ENCODE measurements at places on chromosomes 3 and 15. TPM values are rescaled to one million over a fixed set of nuclear protein-coding genes. Genes with fewer than 3 reads are reported as not detected.
A peak's percentile ranks its signal among the peaks of the same experiment; 100 is the strongest.

The STAC gene
- not detected for total RNA-seq

The ZNF80 gene
- 0.47 TPM for total RNA-seq

The ABHD10 gene
- 26.0 TPM for total RNA-seq

GRCh38 chr3:11733914-11734313, 90.2 kb upstream of the VGLL4 start:
- no peak overlapping the region for H3K27ac ChIP-seq
- no peak overlapping the region for H3K4me3 ChIP-seq
- H3K36me3 ChIP-seq, result no peaks in the 10 kb centered on the region
- DNase-seq, result no peak

DNA sequence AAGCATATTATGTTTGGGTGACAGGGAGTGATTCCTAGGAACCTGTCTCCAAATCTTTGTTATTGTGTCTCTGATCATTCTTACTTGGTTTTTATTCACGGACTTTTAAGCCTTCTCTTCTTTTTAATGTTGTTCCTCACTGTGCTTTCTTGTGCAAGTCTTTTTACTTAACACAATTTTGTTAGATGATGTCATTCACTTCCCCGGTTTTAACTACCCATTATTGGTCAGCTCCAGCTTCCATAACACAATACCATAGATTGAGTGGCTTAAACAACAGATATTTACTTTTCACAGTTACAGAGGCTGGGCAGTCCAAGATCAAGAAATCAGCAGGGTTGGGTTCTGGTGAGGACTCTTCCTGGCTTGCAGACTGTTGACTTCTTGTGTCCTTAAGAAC, 436.3 kb upstream of the CBLB start:
- DNase-seq, result no peak
- H3K27ac ChIP-seq, result no peak overlapping the region
- H3K36me3 ChIP-seq, result no peaks in the 10 kb centered on the region
- H3K4me3 ChIP-seq, result no peak overlapping the region
- no peaks in the 10 kb centered on the region for H3K4me1 ChIP-seq

- no peaks in the 10 kb centered on the region for H3K36me3 ChIP-seq
- no peak for DNase-seq
- no peak overlapping the region for H3K4me3 ChIP-seq
- no peaks in the 10 kb centered on the region for H3K4me1 ChIP-seq
- no peak overlapping the region for H3K27ac ChIP-seq
- no peaks in the 10 kb centered on the region for H3K27me3 ChIP-seq
Measured at GRCh38 chr15:45148076-45149059, 18.6 kb downstream of the DUOX1 start.

DNA sequence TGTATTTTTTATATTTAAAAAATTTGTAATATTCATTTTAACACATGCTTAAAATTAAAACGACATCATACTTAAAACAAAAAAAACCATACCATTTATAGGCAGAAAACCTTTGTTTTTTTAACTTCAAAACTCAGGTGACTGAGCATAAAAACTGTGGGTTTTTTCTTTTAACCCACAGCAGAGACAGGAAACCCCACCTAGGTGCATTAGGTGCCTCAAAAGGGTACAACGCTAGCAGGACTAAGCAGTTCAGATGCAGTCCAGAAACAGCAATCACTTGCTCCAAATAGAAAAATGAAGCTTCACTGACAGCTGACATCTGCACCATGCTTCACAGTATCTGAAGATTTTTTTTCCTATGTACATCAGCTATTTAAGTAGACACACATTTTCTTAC, 52.3 kb downstream of the GLB1 start:
- H3K4me1 ChIP-seq, result peaks cover 51% of the 10 kb centered on the region
- DNase-seq, result no peak
- peak overlapping the region; percentile 20 for H3K27ac ChIP-seq
- H3K4me3 ChIP-seq, result no peak overlapping the region
- no peaks in the 10 kb centered on the region for H3K27me3 ChIP-seq

DNA sequence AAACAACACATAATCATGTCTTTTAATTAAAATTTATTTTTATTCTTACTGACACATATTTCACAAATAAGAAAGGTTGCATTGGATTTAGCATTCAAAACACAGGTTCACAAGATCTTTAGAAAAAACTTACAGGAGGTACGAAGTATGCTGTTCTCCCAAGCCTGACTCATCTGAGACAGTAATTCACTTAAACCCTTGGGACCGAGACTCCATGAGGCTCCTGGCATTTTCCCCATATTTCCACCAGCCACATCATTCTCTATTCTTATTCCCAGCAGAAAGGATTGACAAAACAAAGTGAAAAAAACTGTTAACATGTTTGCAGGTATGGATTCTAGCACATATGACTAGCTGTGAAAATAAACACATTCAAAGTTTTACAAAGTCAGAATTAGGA, 52.6 kb downstream of the CNTN3 start:
- no peak for DNase-seq
- H3K36me3 ChIP-seq, result no peaks in the 10 kb centered on the region
- H3K27ac ChIP-seq, result no peak overlapping the region
- no peak overlapping the region for H3K4me3 ChIP-seq
- no peaks in the 10 kb centered on the region for H3K27me3 ChIP-seq
- no peaks in the 10 kb centered on the region for H3K4me1 ChIP-seq

GRCh38 chr15:88467935-88468528, 524 bp downstream of the MRPS11 start:
- peak overlapping the region; percentile 96 for H3K4me3 ChIP-seq
- peaks cover 6% of the 10 kb centered on the region for H3K36me3 ChIP-seq
- H3K4me1 ChIP-seq, result peaks cover 20% of the 10 kb centered on the region
- no peaks in the 10 kb centered on the region for H3K27me3 ChIP-seq

DNA sequence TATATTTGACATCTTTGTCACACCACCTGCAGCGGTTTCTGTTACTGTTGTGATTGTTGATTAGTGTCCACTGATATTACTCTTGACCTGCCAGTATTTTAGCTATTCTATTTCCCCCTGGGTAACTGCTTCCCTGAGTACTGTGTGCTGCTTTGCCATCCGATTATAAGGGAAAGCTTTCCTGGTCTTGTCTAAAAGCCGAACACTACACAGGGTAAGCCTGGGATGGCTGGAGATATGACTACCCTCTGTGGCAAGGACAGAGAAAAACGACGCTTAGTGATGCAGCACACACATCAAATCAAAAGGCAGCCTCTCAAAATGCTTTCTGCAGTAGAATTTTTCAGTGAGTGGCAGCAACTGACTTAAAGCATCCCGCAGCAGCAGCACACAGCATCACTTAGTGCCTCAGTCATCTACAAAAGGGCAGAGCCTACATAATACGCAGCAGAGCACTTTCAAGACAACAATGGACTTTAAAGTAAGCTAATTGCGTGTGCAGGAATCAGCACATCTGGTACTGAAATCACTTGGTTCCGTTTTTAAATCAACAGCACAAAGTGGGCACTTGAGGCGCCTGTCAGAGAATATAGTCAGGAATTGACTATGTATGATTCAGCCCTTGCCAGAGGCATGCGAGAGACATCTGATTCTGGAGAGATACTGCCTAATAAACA, 656.3 kb upstream of the TGFBR2 start:
- no peaks in the 10 kb centered on the region for H3K27me3 ChIP-seq
- no peak overlapping the region for H3K27ac ChIP-seq
- no peak overlapping the region for H3K4me3 ChIP-seq

GRCh38 chr3:8756671-8757070, 12.7 kb downstream of the OXTR start:
- H3K4me3 ChIP-seq, result no peak overlapping the region
- no peaks in the 10 kb centered on the region for H3K4me1 ChIP-seq

DNA sequence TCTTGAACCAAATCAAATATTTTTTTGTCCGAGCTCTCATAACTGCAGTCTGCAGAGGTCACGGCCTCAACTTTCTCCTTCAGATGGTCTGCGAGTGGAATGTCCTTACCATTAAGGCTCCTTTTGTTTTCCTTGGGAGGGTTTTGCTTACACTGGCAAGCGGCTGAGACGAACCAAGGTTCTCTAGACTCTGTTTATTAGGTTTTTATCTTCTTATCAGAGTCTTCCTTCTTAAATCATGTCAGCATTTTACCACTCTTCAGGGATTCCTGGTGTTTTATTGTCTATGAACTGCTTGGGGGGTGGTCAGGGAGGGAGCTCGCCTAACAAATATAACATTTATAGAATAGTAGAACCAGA, 773.7 kb upstream of the NR2F2 start:
- H3K27ac ChIP-seq, result no peak overlapping the region
- no peak overlapping the region for H3K4me3 ChIP-seq
- H3K27me3 ChIP-seq, result no peaks in the 10 kb centered on the region
- no peaks in the 10 kb centered on the region for H3K4me1 ChIP-seq

DNA sequence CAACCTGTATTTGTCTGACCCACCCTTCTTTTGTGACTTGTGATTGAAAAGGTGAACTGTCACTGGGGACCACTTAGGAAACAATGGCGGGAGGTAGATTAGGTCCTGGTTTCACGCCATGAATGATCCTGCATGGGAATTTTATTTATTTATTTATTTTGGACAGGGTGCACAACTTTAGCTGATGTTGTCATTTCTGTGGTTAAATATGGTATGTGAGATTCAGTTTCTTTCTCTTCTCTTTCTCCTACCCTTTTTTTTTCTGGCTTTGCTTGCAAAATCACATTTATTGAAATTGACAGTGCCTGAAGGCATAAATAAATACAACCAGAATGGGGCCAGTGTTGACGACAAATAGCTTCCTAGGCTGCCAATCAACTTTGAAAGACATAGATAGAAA, 18.0 kb upstream of the HTR3E start:
- no peak overlapping the region for H3K27ac ChIP-seq
- H3K4me1 ChIP-seq, result no peaks in the 10 kb centered on the region
- H3K36me3 ChIP-seq, result no peaks in the 10 kb centered on the region
- no peak for DNase-seq
- no peak overlapping the region for H3K4me3 ChIP-seq

GRCh38 chr3:170741756-170742529, 128.1 kb downstream of the RPL22L1 start:
- H3K4me3 ChIP-seq, result no peak overlapping the region
- no peaks in the 10 kb centered on the region for H3K36me3 ChIP-seq
- H3K27me3 ChIP-seq, result no peaks in the 10 kb centered on the region
- H3K27ac ChIP-seq, result no peak overlapping the region

DNA sequence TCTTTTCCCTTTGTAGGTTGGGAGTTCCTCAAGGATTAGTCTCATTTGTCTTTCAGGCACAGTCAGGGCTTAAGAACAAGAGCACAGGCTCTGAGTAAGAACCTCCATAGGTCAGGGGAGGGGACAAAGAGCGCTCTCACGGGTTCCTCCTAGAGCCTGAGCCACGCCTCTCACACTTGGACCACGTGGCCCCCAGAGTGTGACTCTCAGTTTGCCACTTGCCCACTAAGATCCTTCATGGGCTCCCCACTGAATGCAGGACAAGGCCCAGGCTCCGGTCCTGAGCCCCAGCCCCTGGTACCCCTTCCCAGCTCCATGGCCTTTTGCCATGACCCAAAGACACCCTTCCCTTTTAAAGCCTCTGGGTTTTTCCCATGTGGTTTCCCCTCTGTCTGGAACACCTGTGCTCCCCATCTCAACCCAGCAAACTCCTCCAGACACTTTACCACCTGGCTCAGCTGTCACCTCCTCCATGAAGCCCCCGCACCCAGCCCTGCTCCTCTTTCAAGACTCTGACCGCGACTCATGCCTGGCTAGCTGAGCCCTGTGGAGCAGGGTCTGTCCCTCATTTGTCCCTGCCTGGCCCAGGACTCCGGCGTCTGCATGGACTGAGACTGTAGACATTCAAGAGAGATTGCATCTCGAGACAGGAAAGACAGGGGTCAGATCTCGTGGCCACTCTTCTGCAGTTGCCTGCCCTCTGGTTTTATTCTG, 32.7 kb downstream of the IQSEC1 start:
- no peaks in the 10 kb centered on the region for H3K4me1 ChIP-seq
- H3K4me3 ChIP-seq, result no peak overlapping the region
- no peak overlapping the region for H3K27ac ChIP-seq
- peak; percentile 15 for DNase-seq
- H3K27me3 ChIP-seq, result peaks cover 3% of the 10 kb centered on the region
- no peaks in the 10 kb centered on the region for H3K36me3 ChIP-seq

All from T-cell (primary cell).